ENCODE measurements at places on chromosomes 2 and 18.

GRCh38 chr18:4960578-4960977 lies 236.5 kb downstream of the AKAIN1 start:
- no peak for DNase-seq

DNA sequence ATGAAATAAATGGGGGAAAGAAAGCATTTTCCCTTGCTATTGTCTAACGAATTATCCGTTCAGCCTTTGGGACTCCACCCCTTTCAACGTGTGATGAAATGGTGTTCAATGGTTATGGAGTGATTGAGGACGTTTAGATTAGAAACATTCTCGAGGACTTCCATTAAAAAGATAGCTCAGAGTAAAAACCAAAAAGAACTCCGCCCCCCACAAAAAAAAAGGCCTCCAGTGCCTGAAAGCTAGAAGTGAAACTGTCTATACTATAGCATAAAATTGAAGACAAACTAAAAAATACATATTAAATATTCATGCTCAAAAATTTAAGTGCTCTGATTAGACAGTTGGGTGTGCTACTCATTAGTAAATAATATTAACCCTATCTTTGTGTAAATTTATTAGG lies 3.0 kb upstream of the ZNF516 start:
- no peak for DNase-seq

DNA sequence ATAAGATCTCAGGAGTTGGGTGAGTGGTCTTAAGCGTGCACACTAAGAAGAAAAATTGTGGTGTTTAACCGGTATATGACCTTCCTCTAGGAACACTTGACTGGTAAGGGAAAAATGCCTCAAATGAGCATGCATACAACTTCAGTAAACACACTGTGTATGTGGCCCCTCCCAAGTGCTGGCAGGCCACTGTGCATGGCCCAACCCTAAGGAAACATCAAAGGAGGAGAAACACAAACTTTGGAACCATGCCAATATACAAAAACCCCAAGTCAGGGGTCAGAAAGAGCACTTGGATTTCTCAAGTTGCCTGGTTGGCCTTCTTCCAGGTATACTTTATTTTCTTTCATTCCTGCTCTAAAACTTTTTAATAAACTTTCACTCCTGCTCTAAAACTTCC lies 308.9 kb upstream of the LRRTM4 start:
- DNase-seq: no peak

DNA sequence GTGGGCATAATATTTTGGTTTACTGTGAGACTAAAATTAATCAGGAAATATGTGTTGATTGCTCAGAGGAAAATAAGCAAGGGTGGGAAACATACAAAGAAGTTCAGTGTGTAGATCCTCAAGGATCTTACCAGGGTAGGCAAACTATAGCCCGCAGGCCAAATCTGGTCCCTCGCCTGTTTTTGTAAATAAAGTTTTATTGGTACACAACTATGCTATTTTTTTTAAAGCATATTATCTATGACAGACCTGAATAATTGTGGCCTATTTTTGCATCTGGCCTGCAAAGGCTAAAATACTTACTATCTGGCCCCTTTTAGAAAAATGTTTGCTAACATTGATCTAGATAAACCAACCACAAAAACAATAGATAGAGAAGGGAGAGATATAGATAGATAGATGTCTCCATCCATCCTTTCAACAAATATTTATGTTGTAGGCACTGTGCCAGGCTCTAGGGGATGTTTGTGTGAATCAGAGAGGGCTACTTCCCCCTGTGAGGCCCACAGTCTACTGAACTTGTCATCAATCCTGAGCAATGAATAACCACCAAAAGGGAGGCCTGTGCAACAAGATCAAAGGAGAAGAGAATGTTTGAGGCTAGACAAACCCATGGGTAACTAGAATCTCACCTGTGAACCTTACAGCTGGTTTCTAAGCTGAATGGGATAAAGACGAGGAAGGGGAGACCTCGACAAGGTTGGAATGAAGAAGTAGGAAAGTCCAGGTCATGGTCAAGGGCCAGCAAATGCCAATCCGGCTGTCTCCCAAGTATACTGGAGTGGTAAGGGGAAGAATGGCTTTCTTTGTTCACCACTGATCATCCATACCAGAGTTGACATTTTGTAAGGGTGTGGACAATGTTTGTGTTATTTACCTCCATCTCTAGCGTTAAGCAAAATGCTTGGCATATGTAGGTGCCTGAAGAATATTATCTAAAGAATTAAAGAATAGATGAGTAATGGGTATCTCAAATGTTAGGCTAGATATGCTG lies 23.6 kb downstream of the ALPK2 start:
- peak; percentile 76 for DNase-seq

- DNase-seq: no peak
Measured at GRCh38 chr18:42683094-42683493, 432.4 kb downstream of the RIT2 start.

GRCh38 chr2:18243816-18244215 lies 316.6 kb downstream of the RDH14 start:
- DNase-seq: no peak

DNA sequence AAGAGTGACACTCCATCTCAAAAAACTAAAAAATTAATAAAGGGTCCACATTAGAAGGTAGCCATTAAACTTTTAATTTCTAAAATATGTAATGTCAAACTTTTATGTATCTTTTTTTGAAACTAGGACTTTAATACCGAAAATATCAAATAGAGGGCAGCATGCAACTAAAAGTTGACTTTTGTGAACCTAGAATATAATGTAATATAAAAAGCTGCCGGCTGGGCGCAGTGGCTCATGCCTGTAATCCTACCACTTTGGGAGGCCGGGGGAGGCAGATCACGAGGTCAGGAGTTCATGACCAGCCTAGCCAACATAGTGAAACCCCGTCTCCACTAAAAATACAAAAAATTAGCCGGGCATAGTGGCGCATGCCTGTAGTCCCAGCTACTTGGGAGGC lies 62.8 kb downstream of the INO80D start:
- DNase-seq: no peak

DNA sequence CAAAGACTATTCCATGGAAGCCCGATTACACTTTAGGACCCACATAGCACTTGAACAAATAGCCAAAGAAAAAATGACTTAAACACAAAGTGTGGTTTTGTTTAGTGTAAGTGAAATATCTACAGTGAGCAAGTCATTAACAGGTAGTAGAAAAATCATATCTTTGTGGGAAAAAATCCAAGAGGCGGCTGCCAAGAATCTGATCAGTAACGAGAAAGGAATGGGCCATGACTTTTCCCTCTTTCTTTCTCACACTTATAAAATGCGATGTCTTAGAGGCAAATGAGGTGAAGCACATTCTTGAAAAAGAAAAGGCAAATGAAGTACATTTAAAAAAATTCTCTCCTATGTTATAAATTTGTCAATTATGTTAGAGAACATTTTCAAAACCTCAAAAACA lies 12.9 kb upstream of the GEMIN6 start:
- no peak for DNase-seq

DNA sequence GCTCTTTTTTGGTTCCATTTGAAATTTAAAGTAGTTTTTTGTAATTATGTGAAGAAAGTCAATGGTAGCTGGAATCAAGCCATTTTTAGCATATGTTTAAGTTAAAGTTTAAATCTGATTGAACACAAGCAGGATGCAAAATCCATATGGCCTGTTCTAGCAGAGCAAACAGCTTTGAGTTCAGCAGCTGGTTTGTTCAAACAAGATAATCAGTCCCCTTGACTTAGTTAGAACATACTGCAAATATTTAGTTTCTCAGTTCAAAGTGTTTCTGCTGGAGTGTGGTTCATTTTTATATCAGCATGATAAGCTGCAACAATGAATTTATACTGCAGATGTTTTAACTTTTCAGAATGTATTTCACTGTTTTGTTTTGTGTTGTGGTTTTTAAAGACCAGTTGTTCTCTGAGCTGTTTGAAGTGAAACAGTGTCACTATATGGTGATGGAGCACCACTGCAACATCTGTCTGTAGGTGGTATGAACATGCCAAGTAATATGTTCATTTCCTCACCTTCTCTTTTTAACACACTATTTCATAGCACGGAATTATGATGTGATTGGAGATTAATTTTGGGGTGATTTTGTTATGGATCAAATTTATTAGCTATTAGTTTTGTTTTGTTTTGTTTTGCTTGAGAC lies 125.3 kb downstream of the COL4A4 start:
- DNase-seq: no peak

- DNase-seq: no peak
Measured at GRCh38 chr2:158403237-158403636, 53.3 kb downstream of the CCDC148 start.

- DNase-seq: no peak
Measured at GRCh38 chr2:33335516-33335915, 140.9 kb upstream of the RASGRP3 start.

- no peak for DNase-seq
Measured at GRCh38 chr2:106977717-106978116, 91.8 kb upstream of the ST6GAL2 start.

DNA sequence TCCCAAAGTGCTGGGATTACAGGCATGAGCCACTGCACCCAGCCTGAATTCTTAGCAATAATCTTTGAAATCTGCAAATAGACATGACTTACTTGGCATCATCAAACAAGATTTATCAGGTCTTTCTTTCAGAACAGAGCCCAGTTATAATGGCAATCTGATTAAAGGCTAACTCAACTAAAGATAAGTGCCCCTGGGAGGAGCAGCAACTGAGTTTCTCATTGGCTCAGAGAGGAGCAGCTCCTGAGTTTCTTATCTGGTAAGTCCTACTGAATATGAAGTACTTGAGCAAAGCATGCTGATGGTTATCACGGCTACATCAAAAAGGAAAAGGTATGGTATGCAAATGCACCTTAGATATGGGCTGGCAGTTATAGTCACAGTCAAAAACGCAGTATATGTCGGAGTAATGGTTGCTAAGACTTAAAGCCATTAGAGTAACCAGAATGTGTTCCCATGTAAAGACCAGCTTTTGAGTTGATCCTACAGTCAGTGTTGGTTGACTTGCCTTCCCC lies 15.0 kb upstream of the AP1S3 start:
- no peak for DNase-seq

DNA sequence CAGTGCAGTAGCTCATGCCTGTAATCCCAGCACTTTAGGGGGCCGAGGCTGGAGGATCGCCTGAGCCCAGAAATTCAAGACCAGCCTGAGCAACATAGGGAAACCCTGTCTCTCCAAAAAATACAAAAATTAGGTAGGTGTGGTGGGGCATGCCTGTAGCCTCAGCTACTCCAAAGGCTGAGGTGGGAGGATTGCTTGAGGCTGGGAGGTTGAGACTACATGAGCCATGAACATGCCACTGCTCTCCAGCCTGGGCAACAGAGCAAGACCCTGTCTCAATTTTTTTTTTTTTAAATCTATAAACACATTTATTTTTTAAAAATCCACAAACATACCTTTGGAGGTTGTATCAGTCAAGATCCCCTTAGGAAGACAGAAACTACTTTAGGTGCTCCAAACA lies 326.3 kb downstream of the EPHA4 start:
- no peak for DNase-seq

GRCh38 chr18:52657043-52657805 lies 317.2 kb downstream of the DCC start:
- no peak for DNase-seq

Measured in activated CD4-positive, alpha-beta T cell treated with anti-CD3 and anti-CD28 coated beads for 36 hours (primary cell).